Stromal cell of bone marrow (primary cell): ENCODE measurements at places on chromosomes 2 and 18.

DNA sequence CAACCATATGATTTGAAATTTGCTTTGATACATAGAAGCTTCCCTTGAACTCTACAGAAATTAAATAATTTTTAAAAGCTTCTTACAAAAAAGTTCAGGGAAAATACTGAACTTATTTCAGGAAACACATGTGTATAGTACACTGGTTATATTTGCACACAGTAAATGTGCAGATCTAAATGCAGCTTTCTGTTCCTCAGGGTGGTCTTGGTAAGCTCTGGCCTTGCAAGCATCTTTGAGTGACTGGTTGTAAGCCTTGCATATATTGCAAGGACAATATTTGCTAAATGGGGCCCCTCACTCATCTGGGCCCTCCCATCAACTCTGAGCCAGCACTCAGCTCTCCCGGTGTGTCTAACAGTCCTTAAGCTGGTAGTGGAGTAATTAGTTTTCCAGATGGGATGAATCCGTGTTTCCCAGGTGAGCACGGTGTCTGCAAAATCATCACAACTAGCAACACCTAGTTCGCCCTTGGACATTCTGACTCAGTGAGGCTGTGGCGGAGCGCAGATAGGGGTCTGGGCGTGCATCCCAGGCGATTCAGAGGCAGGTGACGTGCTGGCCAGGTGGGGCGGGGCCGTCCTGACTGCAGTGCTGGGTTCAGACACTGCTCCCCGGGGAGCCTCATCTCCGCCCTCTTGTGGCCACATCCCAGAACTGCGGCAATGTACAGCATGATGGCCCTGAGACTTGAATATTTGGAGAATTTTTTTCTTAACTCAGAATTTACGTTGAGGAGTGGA, 149.6 kb downstream of the MBP start:
- peak; percentile 21 for DNase-seq

DNA sequence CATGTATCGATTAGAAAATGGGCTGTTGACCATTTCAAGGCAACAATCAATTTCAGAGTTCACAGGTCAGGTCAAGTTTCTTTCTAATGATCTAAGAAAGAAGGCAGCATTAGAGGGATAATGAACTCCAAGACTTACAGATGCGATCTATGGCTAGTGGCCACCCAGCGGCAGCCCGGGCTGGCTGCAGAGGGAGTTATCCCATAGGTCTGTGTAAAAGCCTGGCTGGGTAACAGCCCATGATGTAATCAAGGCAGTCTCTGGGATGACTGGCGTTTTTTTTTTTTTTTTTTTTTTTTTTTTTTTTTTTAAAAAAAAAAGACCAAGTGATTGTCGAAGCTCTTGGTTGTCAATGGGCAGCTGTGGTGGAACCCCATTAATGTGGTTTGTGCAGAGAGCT, 171.1 kb upstream of the SKOR2 start:
- peak; percentile 35 for DNase-seq

- peak; percentile 11 for DNase-seq
Measured at GRCh38 chr2:238771218-238771617, 76.7 kb upstream of the TWIST2 start.

GRCh38 chr2:71453404-71454220, at the start of gene DYSF:
DYSF (plus strand) TSS chr2:71453561.
- no peak for DNase-seq

- no peak for DNase-seq
Measured at GRCh38 chr2:54074606-54075341, 40.6 kb upstream of the ACYP2 start.

- DNase-seq, result no peak
Measured at GRCh38 chr2:203492965-203493364, 42.1 kb downstream of the RAPH1 start.

GRCh38 chr18:22193466-22193865, 24.1 kb downstream of the GATA6 start:
- no peak for DNase-seq

DNA sequence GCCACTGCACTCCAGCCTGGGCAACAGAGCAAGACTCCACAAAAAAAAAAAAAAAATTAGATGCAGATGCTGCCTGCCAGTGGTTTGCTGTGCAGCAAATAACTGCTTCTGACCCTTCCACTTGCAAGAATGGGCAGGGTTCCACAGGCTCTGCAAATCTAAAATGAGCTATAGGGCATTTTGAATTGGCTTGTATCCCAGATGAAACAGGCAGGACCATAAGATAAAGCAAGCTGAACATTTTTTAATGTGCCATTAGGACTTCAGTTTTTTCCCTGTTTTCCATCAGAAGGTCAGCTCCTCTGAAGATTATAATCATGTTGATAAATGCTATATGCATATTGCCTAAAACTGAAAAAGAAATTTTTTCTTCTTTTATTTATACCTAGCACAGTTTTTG, 15.7 kb upstream of the FZD7 start:
- DNase-seq, result no peak

DNA sequence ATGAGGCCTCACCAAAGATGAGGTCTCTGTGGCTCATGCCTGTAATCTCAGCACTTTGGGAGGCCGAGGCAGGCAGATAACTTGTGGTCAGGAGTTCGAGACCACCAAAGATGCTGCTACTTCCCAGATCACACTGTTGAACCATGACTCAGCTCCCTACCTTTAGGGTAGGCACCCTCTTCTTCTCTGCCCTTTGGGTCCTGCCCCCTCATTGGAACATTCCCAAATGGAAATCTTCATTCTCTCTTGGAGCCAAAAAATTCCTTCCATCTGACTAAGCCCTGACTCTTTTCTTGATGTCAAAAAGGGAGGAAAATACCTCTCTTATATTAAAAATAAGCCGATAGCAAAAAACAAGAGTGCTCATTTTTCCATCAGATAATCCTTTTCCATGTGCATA, 183.5 kb downstream of the PAX3 start:
- DNase-seq, result no peak

- DNase-seq, result no peak
Measured at GRCh38 chr18:57258131-57258777, 94.1 kb upstream of the ST8SIA3 start.

DNA sequence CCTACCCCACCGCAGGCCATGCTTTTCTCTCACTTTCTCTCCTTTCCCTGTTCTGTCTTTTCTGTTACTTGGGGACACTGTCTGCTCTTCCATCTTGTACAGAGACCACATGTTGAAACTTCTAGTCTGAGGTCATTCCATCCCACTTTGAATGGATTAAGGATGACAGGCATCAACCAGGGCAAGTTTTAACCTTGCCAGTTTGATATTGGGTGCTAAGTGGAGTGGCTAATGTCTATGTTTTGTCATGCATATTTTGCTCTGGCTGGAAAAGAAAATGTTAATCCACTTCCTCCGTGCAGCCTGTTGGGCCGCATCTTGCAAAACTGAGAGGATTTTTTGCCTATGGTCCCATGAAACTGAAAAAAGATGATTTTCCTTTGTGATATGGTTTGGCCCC, 205.5 kb upstream of the SESTD1 start:
- DNase-seq, result no peak

DNA sequence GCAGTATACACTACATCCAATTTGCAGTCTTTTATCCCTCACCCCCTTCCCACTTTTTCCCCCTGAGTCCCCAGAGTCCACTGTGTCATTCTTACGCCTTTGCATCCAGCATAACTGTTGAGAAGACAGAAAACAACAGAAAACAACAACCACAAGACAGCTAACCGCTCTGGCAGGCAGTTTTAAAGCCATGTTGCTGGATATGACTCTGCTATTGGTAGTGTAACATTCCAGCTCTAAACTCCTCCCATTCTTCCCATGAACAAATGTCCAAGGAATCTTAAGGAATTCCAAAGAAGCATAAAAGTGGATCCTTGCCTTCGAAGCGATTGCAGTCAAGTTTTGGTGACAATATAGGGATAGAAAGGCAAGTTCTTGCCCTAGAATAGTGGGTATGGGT, 599.1 kb downstream of the NYAP2 start:
- no peak for DNase-seq

DNA sequence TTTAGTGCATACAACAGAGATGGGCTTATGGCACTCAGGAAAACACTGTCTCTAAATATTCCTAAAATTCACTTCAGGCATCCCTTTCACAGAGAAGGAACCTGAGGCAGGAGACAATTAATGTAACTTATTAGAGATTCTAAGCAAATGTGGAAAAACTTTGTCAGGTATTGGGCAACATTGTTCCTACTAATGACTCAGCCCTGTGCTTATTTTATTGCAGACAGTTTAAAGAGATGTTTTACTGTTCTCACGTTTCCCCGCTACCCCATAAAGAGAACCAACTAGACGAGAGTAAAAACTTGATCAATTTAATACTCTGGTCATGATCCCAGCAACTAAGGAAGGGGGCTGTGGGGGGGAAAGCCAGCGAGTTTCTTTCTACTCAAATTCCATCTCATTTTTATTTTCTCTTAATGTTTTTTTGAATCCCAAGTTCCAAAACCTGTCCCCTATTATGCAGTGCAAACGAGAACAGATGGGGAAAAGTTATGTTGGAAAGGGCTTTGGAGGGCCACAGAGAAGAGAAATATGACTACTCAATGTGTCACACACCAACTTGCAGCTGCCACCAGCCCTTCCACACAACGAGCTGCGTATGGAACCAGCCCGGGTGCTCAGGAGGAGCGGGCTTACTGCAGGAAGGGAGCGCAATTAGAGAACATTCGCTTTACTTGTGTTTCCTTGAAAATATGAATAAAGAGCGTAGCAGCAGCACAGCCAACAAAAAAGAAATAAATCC, 18.7 kb upstream of the ACVR1 start:
- peak; percentile 66 for DNase-seq

GRCh38 chr18:8504880-8505435, 104.3 kb upstream of the RAB12 start:
- no peak for DNase-seq

DNA sequence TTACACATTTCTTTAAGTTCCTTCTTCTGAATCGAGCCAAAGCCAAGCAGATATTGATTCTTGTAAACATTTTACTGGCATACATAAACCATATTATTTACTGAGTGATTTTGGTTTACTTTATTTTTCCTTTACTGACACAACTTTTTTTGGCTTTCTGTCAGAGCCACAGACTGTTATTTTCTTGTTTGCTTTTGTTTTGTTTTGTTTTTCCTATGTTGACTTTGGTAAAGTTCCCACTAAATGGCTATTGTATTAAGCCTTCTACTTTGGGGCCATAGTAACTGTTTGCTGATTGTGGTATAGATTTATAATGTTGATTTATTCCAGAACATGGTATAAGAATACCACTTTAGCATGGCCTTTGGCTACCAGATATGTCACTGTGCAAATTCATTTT, 419.4 kb downstream of the DCDC2C start:
- DNase-seq, result no peak

GRCh38 chr2:24538720-24539119, 47.7 kb downstream of the NCOA1 start:
- DNase-seq, result no peak

DNA sequence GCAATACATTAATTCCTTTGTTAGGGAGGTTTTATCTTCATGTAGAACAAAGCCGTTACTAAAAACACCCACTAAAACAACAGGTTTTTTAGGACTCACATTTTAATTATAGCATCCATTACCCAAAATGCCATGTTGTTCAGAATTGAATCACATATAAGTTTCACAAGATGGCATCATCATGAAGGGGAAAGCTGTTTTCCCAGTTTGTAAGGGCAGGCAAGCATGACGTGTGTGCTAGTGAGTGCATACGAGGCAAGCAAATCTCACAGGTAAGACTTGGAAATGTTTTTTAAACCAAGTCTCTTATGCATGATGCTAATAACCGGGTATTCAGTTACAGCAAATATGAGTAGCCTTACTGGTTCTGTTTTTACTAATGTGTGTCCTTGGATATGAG, 111.8 kb upstream of the NFATC1 start:
- no peak for DNase-seq

GRCh38 chr2:66443186-66443978, 8.5 kb downstream of the MEIS1 start:
- DNase-seq, result no peak

DNA sequence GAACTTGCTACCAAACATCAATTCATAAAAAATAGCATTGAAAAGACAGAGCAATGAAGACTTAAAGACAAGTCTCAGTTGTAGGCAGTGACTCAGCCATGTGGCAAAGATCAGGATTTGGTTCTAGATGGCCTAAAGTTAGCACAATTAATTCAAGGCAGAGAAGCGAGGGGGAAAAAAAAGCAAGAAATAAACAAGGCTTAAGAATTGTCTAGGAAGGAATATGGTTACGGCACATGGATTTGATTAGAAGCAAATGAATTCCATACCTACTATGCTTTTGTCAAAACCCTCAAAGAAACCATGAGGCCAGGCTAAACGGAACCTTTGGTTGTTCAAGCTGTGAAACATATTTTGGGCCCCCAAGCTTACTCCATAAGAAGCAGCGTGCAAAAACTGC, 362.2 kb upstream of the KCNH7 start:
- DNase-seq, result no peak

DNA sequence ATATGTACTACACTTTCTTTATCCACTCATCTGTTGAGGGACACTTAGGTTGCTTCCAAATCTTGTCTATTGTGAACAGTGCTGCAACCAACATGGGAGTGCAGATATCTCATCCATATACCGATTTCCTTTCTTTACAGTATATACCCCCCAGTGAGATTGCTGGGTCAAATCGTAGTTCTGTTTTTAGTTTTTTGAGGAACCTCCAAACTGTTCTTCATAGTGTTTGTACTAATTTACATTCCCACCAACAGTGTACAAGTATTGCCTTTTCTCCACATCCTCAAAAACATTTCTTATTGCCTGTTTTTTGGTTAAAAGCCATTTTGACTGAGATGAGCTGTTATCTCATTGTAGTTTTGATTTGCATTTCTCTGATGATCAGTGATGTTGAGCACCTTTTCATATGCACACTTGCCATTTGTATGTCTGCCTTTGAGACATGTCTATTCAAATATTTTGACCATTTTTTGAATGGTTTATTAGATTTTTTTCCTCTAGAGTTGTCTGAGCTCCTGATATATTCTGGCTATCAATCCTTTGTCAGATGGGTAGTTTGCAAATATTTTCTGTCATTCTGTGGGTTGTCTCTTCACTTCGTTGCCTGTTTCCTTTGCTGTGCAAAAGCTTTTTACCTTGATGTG, 12.2 kb downstream of the PLEK start:
- DNase-seq, result no peak

- no peak for DNase-seq
Measured at GRCh38 chr2:101861382-101861781, 130.4 kb upstream of the IL1R2 start.

- DNase-seq, result no peak
Measured at GRCh38 chr2:108587621-108588020, 53.4 kb downstream of the LIMS1 start.

GRCh38 chr2:148814860-148815419, 60.1 kb upstream of the KIF5C start:
- no peak for DNase-seq

GRCh38 chr18:28541276-28541930, 364.5 kb upstream of the CDH2 start:
- no peak for DNase-seq

- DNase-seq, result peak; percentile 58
Measured at GRCh38 chr2:223580951-223581350, 21.2 kb downstream of the SCG2 start.

GRCh38 chr18:54828281-54828881, at the start of gene RAB27B:
RAB27B (plus strand) TSS chr18:54828477; CDS start chr18:54877586, 49,109 bp downstream.
- DNase-seq, result peak; percentile 66

DNA sequence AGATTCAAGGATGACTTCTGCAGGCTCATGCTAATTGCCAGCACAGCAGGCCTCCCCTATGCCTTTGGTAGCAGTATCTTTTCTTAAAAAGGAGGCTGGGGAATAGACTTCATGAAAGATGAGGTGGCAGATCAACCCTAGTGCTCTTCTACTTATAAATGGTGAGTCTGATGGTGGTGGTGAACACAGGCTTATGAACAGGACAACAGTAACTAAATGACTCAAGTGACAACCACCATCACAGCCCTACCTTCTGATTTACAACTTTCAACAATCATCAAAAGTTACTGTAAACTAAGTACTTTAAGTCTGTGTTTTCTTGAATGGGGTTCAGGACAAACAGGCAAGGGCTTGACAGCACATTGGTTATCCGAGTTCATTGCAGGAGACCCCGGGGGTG, 39.3 kb downstream of the PAIP2B start:
- no peak for DNase-seq
